ENCODE measurements at places on chromosomes 6 and 20.
A peak's percentile ranks its signal among the peaks of the same experiment; 100 is the strongest.

GRCh38 chr6:54428431-54428830 is 120.2 kb downstream of the TINAG start:
- DNase-seq: no peak

DNA sequence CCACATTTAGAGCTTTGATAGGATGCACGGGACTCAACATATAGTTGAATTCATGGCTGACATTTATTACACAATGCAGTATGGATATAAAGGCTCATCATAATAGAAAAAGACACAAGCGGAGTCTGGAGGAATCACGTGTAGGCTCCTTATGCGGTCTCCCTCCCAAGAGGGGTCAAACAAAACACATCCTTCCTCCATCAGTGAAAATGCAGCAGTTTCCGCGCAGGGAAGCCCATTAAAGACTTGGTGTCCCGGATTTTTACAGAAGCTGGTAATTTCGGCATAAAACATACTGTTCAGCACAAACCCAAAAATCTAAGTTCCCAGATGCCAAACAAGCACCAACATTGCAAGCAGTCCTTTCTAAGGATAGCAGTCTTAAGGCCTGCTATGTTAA is 1.1 kb downstream of the USP45 start:
- DNase-seq: no peak

DNA sequence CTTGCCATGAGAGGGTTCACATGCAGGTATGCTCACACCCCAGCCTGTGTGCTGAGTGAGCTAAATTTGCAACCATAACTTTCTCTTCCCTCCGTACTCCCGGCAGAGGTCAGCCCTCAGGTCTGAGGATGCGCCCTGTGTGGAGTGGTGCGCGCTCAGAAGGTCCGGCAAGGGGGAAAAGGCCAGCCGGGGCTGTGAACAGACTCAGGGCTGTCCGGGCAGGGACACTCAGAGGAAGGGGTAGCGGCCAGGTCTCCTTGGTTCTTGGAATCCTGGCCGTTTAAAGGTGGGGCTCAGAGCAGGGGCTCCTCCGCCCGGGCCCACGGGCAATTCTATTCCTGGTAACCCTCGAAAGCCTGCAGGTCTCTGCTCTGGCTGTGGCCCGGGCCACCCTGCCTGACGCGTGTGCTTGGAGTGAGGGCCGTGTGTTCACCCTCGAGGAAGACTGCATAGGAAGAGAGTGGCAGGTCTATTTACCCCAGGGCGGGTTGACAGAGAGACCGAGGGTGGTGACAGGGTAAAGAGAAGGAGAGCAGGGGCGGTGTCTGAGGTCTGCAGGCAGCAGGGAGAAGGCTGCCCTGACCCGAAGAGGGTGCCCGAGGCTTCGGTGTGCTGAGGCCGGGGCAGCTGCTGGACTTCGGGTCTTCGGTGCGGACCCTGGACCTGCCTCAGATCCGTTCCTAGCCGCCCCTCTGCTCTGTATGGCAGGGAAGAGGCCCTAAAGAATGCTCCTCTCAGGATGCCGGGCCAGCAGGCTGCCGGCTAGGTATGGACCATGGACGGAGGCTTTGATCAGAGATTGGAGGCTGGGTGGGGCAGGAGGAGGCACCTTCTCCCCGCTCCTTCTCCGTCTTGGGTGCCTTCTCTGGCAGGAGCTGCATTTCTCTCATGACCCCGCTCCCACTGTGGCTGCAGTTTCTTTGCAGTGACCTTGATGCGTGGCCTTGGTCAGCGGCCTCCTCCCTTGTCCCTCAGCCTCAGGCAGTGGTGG is 131.1 kb upstream of the ARMC2 start:
- no peak for DNase-seq

DNA sequence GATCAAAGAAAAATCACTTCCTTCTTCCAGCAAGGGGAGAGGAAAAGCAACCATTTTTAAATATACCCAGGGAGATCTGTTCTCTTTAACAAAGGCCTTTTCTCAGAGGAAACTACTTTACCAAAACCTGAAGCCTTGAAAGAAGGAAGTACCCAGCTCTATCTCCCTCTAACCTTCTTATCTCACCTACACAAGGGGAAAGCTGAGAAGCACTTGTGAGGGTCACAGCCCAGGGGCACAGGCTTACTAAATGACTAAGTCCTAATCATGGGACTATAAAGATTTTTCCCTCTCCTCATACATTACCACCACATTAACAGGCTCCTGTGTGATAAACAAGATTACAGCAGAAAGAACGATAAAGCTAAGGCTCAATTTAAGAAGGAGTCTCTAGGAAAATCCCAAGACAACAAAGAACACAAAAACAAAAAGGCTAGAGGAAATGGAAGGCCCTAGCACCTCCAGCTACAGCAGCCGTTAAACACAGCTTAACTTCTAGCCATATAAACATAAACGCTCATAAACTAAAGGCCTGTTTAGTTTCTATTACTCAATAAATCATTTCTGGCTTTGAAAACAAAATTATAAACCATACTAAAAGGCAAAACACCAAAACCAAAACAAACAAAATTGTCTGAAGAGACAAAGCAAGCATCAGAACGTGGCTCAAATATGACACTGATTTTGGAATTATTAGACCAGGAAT is 284.9 kb upstream of the ECI2 start:
- DNase-seq: no peak

GRCh38 chr6:100467129-100468015 is 2.7 kb upstream of the SIM1 start:
- peak; percentile 64 for DNase-seq

GRCh38 chr20:3763671-3764601 is 3.6 kb downstream of the ADISSP start:
- no peak for DNase-seq

DNA sequence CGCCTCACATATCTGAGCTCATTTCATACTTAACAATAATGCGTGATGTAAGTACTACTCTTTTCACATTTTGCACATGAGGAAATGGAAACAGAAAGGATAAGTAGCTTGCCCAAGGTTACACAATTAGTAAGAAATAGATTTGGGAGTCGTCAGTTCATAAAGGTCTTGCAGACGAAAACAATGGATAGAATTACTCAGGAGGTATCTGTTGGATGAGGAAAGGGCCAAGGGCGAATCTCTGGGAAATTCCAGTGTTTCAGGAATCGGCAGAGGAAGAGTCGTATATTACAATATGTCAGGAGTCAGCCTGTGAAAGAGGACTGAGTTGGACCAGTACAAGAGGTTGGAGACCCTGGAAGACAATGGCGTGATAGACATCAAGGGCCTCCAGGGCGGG is 12.8 kb upstream of the EDN1 start:
- DNase-seq: no peak

GRCh38 chr20:20276811-20277530 is 90.9 kb upstream of the INSM1 start:
- DNase-seq: no peak

- no peak for DNase-seq
Observed at GRCh38 chr6:115898246-115898645, 162.4 kb downstream of the FRK start.

DNA sequence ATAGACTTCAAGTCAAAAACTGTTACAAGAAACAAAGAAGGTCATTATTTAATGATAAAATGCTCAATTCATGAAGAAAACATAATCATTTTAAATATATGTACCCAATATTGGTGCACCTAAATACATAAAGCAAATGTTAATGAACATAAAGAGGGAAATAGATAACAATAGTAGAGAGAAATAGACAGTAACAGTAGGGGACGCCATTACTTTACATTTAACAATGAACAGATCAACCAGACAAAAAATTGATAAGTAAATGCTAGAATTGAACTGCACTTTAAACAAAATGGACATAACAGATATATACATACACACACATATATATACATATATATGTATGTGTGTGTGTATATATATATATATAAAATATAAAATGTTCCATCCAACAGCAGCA is 37.4 kb downstream of the IL22RA2 start:
- DNase-seq: no peak

DNA sequence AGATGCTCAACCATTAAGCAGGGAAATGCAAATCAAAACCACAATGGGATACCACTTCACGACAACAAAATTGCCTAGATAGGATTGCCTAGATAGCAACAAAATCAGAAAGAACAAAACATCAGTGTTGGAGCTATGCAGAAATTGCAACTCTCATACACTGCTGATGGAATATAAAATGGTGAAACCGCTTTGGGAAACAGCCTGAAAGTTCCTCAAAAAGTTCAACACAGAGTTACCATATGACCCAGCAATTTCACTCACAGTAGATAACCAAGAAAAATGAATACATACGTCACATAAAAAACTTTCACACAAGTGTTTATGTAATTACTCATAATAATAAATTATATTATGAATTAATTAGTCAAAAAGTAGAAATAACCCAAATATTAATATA is 78.3 kb downstream of the MAFB start:
- no peak for DNase-seq

GRCh38 chr6:13445005-13445743 is 42.2 kb downstream of the GFOD1 start:
- DNase-seq: no peak

DNA sequence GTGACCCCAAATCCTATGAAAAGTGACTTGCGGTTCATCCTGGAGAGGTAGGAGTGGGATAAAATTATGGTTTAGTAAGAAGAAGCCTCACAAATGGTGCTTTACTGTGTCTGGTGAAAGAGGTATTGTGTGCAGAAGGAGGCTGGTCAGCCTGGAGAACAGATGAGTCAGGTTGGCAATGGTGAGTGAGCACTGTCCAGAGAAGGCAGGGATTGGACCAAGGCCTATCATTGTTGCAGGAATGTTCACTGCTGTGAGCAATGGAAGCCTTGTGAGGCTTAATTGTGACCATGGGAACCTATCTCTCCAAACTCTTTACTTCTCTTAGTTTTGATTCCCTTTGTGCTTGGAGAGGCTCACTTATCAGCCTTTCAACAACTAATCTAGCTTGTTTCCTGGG is 89.0 kb upstream of the KCNK16 start:
- peak; percentile 24 for DNase-seq

DNA sequence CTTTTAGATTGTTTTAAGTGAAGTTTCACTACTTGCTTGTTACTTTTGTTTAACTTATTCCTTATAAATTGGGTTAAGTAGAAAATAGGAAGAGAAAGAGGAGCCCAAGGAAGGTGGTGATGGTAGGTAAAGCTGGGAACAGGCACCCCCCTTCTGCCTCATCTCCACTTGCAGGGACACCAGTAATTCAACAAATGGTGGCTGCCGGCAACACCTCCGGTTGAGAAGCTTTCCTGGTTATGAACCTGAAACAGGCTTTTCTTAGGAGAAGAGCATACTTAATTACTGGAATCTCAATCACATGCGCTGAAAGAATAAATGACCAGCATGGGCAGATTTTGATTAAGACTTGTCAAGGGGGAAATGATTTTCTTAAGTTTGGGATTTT is 158.9 kb upstream of the ZNF217 start:
- no peak for DNase-seq

GRCh38 chr20:32473231-32474008 is 111.7 kb downstream of the NOL4L start:
- no peak for DNase-seq

Data from esophagus muscularis mucosa (tissue), 4 donors.